Endothelial cell (in vitro differentiated cells): ENCODE measurements at places on chromosomes 2 and 18. TPM values are rescaled to one million over a fixed set of nuclear protein-coding genes. Genes with fewer than 3 reads are reported as not detected.

HOXD12 gene
- not detected for total RNA-seq

GRP gene
- not detected for total RNA-seq

SRD5A2 gene
- total RNA-seq: 0.64 TPM

GRCh38 chr18:49174478-49174877, 223.7 kb upstream of the SMAD7 start:
- H3K27ac ChIP-seq: no peak overlapping the region
- H3K4me1 ChIP-seq: peaks cover 18% of the 10 kb centered on the region
- H3K36me3 ChIP-seq: no peaks in the 10 kb centered on the region
- peaks cover 1% of the 10 kb centered on the region for H3K27me3 ChIP-seq

GRCh38 chr18:32393407-32393806, 77.3 kb downstream of the GAREM1 start:
- DNase-seq: no peak
- no peak overlapping the region for H3K4me3 ChIP-seq
- H3K36me3 ChIP-seq: no peaks in the 10 kb centered on the region
- no peak overlapping the region for H3K27ac ChIP-seq

GRCh38 chr2:235042576-235043515, 91.0 kb downstream of the SH3BP4 start:
- DNase-seq: no peak
- H3K27me3 ChIP-seq: peaks cover 18% of the 10 kb centered on the region
- H3K27ac ChIP-seq: no peak overlapping the region
- peaks cover 30% of the 10 kb centered on the region for H3K4me1 ChIP-seq

DNA sequence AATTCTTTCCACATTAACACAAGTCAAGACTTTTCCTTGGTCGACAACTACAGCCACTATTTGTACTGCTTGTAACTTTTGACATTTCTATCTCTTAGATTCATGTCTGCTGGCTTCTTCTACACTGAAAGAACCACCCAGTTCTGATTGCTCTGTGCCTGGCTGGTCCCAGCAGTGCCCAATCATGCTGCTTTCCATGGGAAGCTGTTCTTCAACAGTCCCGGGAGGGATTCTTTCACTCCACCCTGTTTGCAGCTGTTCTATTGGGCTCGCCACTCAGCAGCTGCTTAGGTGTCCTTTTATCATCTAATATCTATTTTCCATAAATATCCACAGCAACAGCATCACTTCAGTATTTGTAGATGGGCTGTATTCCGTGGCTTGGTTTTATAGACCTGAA, 471.1 kb upstream of the SMIM21 start:
- H3K27ac ChIP-seq: no peak overlapping the region
- H3K27me3 ChIP-seq: no peaks in the 10 kb centered on the region
- no peak overlapping the region for H3K4me3 ChIP-seq
- H3K4me1 ChIP-seq: peaks cover 1% of the 10 kb centered on the region
- H3K36me3 ChIP-seq: no peaks in the 10 kb centered on the region
- no peak for DNase-seq

GRCh38 chr2:6384341-6384740, 481.4 kb downstream of the CMPK2 start:
- no peaks in the 10 kb centered on the region for H3K27me3 ChIP-seq
- H3K27ac ChIP-seq: no peak overlapping the region
- H3K4me3 ChIP-seq: no peak overlapping the region
- DNase-seq: no peak
- no peaks in the 10 kb centered on the region for H3K4me1 ChIP-seq

DNA sequence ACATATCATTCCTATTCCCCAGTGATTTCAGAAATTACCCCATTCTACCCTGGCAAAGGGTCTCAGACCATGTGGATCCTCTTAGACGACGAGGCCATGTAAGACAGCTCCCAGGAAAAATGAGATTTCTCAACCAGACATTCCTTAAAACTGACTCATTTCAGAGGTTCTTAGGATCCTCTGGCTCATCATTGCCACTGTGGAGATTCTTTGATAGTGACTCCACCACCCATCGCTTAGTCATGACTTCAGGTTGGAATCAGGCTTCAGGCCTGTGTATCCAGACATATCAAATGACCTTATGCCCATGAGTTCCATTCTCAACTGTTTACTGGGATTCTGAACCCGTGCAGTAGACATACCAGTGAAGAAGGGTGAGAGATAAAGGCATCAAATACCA, 245.6 kb upstream of the TCF4 start:
- no peak overlapping the region for H3K4me3 ChIP-seq
- H3K36me3 ChIP-seq: no peaks in the 10 kb centered on the region
- no peak for DNase-seq
- H3K27ac ChIP-seq: no peak overlapping the region
- H3K27me3 ChIP-seq: no peaks in the 10 kb centered on the region

DNA sequence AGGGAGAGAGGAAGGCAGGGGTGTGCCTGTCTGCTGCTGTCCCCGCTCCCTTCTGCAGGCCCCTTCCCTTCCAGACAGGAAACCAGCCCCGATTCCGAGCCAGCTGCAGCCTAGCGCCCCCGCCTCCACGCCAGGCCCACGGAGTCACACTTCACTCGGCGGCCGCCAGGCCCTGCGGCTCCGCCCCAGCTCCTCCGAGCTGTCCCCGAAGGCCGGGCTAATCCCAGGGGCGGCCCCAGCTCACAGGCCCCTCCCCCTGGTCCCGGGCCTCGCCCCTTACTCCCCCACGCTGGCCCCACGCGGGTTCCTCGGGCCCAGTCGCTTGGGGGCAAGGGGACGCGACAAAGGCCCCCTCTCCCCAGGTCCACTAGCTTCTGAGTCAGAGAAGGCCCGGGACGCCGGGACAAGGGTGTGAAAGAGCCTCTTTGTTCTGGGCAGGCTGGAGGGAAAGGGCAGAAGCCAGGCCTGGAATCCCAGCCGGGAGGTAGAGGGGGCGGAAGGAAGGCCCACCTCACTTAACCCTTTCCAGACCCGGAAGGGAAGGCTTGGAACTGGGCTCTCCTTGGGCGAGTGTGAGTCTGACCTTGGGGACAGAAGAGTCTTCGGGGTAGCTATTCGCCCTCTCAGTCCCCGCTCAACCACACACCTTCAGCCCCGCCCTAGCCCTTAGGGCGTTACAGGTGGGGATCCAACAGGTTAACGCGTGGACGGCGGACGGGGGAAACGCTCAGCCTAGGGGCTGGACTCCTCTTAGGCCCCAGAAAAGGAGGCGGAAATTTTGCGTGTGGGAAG, 1.2 kb downstream of the RTKN start:
- H3K36me3 ChIP-seq: peaks cover 18% of the 10 kb centered on the region
- H3K4me1 ChIP-seq: peaks cover 44% of the 10 kb centered on the region
- peak; percentile 91 for DNase-seq
- H3K4me3 ChIP-seq: peak overlapping the region; percentile 94

- peak within 1 kb of the TSS; percentile 90 for H3K4me3 ChIP-seq
- H3K4me1 ChIP-seq: peaks cover 20% of the 10 kb centered on the region
- DNase-seq: peak; percentile 47
- no peaks in the 10 kb centered on the region for H3K27me3 ChIP-seq
These were observed at the start of gene SP110 for GRCh38 chr2:230219419-230220331. Gene SP110, minus strand, starts transcription at chr2:230219984. Its CDS starts 3,057 bp downstream, at chr2:230216927.

DNA sequence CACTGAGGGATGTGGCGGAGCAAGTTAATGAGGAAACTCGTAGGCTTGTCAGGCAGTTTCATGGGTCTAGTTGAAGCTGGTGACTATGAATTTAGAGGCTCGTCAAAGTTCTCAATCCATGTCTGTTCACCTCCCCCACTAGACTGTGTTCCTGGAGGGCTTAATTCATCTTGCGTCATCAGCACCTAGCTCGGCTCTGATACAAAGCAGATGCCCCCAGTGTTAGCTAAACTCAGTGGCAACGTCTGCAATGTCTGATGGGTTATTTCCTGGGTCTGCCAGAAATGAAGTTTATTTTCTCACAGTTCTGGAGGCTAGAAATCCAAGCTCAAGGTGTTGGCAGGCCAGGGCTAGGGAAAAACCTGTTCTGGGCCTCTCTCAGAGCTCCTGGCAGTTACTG, 140.6 kb downstream of the PID1 start:
- H3K27ac ChIP-seq: no peak overlapping the region
- DNase-seq: no peak
- no peaks in the 10 kb centered on the region for H3K27me3 ChIP-seq
- H3K4me1 ChIP-seq: no peaks in the 10 kb centered on the region
- no peak overlapping the region for H3K4me3 ChIP-seq

- H3K27me3 ChIP-seq: peaks cover 10% of the 10 kb centered on the region
- H3K36me3 ChIP-seq: no peaks in the 10 kb centered on the region
- H3K27ac ChIP-seq: no peak overlapping the region
These were observed 146.0 kb downstream of the AGAP1 start for GRCh38 chr2:235639885-235640284.

DNA sequence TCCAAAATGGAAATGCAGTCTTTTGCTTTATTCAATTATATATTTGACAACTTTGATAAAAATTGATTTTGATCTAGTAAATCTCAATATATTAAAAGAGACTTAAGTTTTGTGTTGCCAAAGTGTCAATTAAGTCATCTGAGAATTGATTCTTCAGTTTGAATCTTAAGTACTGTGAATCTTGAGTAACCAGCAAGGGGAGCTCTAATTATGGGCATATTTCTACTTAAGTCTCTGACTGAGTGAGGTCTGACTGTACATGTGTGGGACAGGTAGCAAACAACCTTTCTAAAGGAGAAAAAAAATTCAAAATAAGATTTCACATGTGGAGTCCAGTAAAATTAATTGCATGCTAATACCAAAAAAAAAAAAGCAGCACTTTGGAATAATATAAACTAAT, 503.7 kb upstream of the SLC8A1 start:
- H3K27ac ChIP-seq: no peak overlapping the region
- no peaks in the 10 kb centered on the region for H3K36me3 ChIP-seq
- H3K4me3 ChIP-seq: no peak overlapping the region

DNA sequence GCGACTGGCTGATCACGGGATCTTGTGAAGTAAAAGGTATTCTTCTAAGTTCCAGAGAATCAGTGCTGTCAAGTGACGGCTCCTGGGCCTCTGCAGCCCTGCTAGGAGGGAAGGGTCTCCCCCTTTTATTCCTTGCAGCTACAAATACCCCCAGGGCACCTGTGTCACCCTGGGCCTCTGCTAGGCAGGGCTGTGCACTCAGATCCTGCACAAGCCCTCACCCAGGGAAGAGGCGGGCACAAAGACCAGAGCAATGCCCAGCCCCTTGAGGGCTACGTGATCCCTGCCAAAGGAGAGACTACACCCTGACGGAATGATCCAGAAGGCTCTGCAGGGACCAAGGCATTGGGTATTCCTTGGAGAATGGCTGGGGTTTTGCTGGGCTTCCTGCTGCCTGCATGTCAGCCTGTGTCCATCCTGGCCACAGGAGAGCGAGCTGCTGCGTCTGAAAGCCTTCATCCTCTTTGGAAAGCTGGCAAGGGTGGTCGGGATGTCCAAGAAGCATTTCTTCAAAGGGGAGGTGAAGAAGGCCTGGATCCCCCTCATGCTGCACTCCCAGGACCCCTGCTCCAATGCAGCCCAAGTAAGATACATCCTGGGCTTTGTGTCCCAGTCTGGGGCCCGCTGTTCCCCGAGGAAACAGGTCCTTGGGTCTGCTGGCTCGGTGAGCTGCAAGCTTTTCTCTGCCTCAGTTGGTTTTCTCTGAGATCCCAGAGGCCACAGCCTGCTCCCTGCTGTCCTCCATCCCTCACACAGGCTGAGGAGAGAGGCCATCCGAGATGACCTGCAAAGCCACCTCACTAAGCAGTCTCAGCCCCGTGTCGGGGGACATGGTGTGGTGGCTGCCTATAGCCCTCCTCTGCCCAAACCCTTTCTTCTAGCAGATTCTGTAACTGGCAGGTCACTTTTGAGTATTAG, 24.9 kb downstream of the HJURP start:
- H3K4me3 ChIP-seq: no peak overlapping the region
- H3K27ac ChIP-seq: no peak overlapping the region
- no peak for DNase-seq
- peaks cover 2% of the 10 kb centered on the region for H3K27me3 ChIP-seq
- H3K4me1 ChIP-seq: no peaks in the 10 kb centered on the region
- H3K36me3 ChIP-seq: no peaks in the 10 kb centered on the region
